Fibroblast of the aortic adventitia (primary cell): ENCODE measurements at places on chromosomes 1 and 21.

DNA sequence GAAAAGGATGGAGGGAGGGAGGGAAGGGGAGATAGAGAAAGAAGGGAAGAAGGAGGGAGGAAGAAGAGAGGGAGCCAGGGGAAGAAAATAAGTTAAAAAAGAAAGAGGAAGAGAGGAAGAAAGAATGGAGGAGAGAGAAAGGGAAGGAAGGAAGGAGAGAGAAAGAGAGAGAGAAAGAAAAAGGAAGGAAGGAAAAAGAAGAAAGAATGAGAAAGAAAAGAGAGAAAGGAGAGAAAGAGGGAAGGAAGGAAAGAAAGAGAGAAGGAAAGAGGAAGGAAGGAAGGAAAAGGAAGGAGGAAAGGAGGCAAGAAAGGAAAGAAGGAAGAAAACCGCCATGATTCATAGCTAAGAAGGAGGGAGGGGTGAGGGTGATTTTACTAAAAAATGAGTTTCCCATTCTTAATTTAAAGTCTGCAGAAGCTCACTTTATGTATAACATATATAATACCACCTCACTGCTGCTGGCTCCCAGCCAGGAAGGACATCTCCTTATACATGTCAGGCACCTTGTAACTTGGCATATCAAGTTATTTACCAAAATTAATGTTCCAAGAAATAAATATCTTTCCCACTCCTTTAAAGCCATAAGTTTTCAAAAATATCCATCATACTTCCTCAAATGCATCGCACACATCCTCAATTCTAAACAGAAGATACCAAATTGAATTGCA lies 46.0 kb upstream of the OLIG2 start:
- no peak for DNase-seq

- no peak for DNase-seq
These were observed 109.0 kb upstream of the ETV3 start for GRCh38 chr1:157247005-157247763.

DNA sequence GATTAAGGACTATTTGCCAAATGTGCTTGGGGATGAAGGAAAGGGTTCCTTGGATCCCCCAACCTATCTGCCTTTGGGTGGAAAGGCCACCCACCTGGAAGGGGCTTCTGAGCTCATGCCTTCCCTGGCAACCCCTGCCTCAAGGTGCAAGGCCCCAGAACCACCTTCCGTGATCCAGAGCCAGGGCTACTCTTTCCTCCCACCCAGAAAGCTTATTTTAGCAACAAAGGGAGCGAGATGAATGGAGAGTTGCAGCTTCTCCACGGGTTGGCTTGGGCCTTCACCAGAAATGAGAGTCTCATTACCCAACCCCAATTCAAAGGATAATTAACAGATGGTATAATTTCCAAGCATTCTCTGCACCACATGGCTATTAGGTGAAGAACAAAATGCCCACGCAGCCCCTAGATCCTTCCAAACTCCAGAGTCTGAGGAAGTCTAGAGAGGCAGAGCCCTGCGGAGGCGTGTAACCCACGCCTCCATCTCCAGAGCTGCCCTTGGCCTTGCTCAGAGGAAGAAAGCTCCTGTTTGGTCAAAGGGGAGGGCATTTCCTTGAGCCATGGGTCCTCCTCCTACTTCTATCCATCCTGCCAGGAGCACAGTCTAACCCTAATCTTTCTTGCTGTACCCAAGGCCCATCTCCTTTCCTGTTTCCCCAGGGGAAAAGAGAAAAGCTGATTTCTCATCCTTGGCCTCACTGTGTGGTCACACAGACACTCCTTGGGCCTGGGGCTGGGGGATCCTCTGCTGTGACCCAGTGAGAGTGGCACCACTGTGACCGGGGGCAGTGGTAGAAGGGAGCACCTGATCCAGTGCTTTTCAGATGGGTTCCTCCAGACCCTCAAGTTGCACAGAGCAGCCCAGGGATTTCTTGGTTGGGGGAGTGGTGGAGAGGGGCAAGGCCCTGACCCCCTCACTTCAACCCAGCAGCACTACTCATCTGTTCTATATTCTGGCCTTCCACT lies 1.7 kb upstream of the CELSR2 start:
- DNase-seq = no peak

- no peak for DNase-seq
These were observed 83.4 kb downstream of the SETD4 start for GRCh38 chr21:35976929-35977328.

DNA sequence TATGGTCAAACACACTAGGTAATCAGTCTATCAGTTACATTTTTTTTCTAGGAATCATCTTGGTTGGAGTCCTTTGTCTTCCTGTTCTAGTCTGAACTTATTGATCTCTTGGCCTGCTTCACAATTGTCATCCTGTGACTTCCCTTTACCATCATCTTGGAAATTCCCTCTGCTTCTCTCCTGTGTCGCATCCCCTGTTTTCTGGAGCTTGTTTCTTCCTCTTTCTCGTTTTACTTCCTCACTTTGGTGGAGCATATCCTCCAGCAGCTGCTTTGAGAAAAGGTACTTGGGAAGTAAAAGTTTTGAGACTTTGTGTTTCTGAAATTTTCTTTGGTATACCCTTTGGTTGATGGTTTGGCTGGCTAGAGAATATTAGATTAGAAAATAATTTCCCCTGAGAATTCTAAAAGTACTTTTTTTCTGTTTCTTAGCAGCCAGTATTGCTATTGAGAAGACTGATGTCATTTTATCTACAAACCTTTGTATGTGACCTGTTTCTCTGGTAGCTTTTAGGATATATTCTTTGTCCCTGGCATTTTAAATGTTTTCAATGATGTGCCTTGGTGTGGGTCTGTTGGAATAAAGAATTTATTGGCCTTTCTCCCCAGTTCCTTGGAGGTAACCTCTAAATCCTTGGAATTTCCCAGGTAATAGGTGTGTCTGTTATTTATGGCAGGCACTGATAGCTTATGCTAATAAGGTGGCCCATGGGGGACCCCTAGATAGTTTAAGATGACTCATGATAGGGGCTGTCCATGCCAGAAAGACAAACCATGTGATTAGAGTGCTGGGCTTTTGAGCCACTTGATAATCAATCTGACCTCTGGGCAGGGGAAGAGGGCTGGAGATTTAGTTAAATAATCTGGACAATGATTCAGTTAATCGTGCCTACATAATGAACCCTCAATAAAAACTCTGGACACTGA lies 6.1 kb upstream of the MYCL start:
- no peak for DNase-seq
